ENCODE measurements at places on chromosomes 11 and 22.

GRCh38 chr11:8338138-8338537, 74.5 kb upstream of the LMO1 start:
- DNase-seq, result peak; percentile 73

GRCh38 chr11:74371269-74372052, 26.8 kb downstream of the PGM2L1 start:
- no peak for DNase-seq

GRCh38 chr22:36409911-36410756, 22.4 kb upstream of the MYH9 start:
- DNase-seq, result no peak

GRCh38 chr11:101327908-101328307, 198.3 kb upstream of the PGR start:
- DNase-seq, result no peak

DNA sequence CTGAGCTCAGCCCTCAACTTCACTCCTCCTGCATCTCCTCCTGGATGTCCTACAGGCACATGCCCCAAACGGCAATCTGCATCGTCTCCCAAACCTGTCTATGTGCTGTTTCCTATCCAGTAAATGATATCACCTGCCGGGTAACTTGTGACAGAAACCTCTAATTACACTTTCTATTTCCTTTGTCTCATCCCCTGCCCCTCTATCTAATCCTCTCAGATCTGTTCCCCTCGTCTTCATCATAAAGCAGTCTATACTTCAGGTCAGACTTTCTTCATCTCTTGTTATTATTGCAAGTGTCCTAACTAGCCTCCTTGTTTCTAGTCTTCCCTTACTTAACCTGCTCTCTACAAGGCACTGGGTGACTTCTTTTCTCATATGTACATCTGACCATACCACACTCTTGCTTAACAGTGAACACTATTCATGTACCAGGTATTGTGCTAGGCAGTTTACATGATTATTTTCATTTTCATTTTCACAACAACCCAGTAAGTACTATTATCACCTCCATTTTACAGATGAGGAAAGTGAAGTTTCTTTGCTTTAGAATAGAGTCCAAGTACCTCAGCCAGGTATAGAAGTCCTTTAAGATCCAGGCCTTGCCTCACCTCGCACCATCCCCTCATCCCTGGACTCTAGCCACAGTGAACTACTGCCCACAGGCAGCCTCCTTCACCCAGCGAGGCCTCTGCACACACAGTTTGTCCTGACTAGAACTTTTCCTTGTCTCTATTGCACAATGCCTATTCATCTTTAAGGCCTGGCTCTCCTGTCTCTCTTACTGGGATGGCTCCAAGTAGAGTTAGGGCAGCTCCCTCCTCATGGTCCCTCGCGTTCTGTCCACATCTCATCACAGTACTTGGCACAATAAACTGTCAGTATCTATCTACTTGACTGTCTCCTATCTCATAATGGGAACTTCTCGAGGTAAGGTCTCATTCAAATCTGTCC, 22.1 kb upstream of the UCP3 start:
- DNase-seq, result no peak

GRCh38 chr11:120660024-120660565, 148.5 kb downstream of the GRIK4 start:
- peak; percentile 77 for DNase-seq

DNA sequence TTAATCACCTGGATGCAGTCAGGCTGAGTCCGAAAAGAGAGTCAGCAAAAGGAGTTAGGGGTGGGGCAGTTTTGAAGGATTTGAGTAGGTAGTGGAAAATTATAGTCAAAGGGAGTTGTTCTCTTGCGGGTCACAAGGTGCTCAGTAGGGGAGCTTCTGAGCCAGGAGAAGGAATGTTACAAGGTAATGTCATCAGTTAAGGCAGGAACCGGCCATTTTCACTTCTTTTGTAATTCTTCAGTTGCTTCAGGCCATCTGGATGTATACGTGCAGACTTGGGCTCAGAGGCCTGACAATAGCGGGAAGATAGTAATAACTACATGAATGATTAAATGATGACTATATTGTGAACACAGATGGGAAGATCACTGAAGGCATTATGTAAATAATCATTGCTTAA, 6.2 kb downstream of the SC5D start:
- no peak for DNase-seq

- no peak for DNase-seq
Observed at GRCh38 chr22:42769574-42770447, 49.1 kb upstream of the A4GALT start.

- DNase-seq, result no peak
Observed at GRCh38 chr11:122756417-122756816, 81.9 kb upstream of the CRTAM start.

DNA sequence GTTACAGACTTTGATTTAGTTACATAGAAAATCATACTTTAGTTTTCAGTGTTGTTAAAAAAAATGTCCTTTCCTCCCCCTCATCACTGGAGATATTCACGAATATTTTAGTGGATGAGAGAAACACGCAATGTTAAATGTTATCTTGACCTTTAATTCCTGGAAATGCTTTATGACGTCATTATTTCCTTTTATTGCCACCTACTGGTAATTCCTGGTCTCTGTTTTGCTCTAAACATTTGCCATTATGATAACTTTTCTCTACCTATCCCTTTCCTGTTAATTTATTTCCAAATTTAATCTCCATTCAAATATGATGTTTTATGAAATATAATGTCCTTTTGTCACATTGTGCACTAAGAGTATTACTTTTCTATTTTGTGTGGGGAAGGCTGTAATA, 770.6 kb downstream of the FAM181B start:
- DNase-seq, result no peak

DNA sequence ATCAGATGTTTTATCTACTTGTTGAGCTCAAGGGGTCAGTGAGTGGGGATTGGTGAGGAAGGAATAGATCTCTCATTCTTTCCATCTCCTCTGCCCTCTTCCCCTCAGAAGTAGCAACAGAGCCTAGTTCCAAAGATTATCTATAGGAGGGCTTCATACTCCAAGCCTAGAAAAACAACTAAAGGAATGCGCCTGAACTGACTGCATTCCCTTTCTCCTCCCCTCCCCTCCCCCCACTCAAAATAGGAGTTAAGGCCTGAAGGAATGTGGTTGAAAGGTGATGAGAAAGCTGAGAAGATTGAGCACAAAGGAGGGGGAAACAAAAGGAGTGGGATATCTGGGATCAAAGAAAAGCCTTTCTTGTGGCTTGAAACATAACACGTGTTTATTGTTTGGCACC, 10.5 kb downstream of the EMSY start:
- no peak for DNase-seq

GRCh38 chr11:35418282-35419183, 825 bp downstream of the SLC1A2 start:
- DNase-seq, result peak; percentile 68

DNA sequence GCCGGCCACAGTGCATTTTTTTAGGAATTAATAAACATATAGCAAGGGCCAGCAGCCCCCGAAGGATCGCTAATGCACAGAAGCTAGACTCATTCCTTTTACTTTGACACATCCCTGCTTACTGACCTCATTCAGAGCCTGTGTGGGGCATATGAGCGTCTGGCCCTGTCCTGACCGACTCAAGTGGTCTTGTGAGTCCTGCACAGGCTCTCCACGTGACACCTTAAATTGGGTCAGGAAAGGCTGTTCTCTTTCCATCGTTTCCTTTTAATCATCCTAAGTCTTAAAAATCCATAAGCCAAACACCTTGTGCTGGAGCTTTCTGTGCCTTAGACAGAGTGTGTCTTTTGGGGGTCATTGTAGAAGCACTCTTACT, 18.6 kb downstream of the SDHAF2 start:
- DNase-seq, result no peak

GRCh38 chr11:27420722-27421572, 51.6 kb downstream of the LGR4 start:
- no peak for DNase-seq

DNA sequence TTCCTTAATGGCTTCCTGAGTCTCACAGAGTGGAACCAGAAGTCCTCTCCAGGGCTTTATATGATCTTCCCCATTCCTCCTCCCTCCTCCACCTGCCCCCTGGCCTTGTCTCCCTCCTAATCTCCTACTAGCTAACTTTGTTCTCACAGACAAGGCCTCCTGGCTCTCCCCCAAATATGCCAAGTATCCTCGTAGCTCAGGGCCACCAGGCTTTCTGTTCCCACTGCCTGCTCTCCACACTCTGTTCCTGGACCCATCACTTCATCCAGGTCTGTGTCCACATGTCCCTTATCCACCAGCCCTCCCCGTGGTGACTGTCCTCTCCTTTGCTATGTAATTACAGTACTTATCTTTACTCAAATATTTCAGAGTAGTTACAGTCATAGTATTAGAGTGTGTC, 23.2 kb upstream of the LMO1 start:
- DNase-seq, result peak; percentile 70

- DNase-seq, result no peak
Observed at GRCh38 chr11:83336993-83337392, 50.8 kb upstream of the CCDC90B start.

DNA sequence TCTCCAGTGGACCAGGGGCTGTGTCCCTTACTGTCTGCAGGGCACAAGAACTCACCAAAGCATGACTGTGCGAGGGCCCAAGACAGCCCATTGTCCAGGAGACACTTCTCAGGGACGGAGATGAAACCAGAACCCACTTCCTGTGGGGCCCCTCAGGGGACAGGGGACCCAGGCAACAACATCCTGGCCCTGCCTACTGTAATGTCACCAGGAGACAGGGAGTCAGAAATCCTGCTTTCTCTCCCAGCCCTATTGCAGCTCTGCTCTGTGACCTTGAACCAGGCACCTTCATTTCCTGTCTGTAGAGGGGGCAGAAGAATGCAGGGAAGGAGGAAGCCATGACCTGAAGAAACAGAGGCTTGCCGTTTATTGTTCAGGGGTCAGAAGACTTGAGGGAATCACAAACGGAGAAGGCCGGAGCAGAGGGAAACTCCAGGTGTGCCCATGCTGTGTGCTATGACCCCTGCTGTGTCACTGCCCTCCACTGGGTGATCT, 98.0 kb downstream of the NAT10 start:
- no peak for DNase-seq

- DNase-seq, result no peak
Observed at GRCh38 chr11:59671471-59671870, 2.6 kb upstream of the PATL1 start.

DNA sequence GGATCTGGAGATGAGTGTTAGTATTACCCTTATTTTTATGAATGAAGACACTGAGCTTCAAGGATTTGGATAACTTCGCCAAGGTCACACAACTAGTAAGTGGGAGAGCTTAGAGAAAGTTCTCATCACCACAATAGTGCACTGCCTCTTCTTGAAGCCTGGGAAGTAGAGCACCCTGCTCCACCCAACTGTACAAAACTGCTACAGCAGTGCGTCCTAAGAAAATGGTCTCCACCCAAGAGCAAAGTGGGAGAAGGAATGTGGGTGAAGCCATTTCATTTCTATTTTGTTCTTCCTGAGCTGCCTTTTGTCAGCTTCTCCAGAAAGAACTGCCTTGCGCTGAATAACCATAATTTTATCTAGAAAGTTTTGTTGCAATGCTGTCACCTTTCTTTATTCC, 403.9 kb upstream of the FAT3 start:
- no peak for DNase-seq

GRCh38 chr11:128476729-128477128, 110.6 kb downstream of the ETS1 start:
- DNase-seq, result no peak

- DNase-seq, result no peak
Observed at GRCh38 chr22:42414565-42415303, 17.5 kb downstream of the NFAM1 start.

GRCh38 chr11:40513281-40513680, 946.2 kb downstream of the LRRC4C start:
- DNase-seq, result no peak

- DNase-seq, result no peak
Observed at GRCh38 chr22:49196046-49196511, 631.6 kb downstream of the BRD1 start.

DNA sequence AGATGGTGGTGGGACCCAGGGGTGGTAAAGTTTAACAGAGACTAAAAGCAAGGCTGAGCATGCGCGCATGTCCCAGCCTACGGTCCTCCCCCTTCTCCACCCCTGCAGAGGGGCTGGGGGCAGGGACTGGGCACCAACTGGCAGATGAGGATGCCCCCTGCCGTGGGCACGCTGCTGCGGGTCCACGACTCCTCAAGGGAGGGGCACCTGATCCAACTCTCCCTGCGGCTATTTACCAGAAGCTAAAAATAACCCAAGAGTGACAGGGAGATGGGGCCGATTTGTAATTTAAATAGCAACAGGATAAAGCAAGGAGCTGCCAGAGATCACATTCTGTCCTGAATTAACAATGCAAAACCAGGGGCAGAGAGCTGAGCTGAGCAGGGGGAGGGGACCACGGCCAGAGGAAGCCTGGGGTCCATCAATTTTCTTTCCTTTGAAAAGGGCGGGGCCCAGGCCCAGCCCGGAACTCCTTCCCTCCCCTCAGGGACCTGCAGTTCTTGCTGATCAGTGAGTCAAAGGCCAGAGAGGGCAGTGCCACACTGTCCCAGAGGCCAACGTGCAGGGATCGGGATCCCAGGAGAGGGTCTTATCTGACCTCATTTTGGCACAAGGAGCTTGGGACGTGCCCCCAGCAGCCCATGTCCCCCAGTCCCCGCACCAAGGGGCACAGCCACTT, 8.1 kb upstream of the DGKZ start:
- DNase-seq, result no peak

DNA sequence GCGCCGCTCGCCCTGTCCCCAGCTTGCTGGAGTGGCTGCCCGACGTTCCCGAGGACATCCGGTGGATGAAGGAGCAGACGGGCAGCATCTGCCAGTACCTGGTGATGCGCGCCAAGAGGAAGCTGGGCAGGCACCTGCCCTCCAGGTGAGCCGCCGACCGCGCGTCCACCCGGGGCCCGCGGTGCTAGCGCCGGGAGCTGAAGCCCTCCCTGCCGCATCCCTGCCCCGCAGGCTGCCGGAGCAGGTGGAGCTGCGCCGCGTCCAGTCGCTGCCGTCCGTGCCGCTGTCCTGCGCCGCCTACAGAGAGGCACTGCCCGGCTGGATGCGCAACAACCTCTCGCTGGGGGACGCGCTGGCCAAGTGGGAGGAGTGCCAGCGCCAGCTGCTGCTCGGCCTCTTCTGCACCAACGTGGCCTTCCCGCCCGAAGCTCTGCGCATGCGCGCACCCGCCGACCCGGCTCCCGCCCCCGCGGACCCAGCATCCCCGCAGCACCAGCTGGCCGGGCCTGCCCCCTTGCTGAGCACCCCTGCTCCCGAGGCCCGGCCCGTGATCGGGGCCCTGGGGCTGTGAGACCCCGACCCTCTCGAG, 3.3 kb upstream of the CRACR2B start:
- peak; percentile 61 for DNase-seq
